ENCODE measurements at places on chromosomes 12 and 14.

DNA sequence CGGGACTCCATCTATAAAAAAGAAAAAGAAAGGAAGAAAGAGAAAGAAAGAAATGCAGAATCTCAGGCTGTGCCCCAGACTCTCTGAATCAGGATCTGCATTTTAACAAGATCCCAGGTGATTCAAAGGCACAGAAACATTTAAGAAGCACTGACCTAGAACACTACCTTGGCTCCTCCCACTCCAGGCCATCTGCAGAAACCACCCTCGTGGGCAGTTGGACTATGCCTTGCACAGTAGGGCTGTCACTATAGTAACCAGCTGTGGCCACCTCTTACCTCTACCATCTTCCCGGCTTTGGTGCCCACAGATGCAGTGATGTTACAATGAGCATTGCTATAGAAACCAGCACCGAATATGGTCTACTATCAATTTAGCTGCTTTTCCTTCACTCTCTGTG is 110.9 kb upstream of the PWP1 start:
- DNase-seq, result no peak

DNA sequence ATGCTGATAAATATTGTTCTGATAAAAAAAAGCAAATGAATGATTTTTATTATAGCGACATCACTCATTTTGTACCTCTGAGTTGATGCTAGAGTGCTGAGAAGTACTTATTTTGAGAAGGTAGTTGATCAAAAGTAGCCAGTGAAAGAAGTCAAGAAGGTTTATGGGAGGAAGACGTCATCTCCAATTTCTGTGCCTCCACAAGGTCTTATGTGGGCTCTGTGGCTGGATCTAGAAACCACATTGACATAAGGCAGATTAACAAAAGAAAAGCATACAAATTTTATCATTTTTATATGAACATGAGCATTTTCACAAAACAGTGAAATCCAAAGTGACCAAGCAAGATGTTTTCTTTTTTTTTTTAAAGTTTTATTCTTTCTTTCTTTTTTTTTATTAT is 289.5 kb upstream of the FAR2 start:
- DNase-seq, result no peak

GRCh38 chr12:18151036-18151435 is 61.0 kb upstream of the RERGL start:
- DNase-seq, result no peak

DNA sequence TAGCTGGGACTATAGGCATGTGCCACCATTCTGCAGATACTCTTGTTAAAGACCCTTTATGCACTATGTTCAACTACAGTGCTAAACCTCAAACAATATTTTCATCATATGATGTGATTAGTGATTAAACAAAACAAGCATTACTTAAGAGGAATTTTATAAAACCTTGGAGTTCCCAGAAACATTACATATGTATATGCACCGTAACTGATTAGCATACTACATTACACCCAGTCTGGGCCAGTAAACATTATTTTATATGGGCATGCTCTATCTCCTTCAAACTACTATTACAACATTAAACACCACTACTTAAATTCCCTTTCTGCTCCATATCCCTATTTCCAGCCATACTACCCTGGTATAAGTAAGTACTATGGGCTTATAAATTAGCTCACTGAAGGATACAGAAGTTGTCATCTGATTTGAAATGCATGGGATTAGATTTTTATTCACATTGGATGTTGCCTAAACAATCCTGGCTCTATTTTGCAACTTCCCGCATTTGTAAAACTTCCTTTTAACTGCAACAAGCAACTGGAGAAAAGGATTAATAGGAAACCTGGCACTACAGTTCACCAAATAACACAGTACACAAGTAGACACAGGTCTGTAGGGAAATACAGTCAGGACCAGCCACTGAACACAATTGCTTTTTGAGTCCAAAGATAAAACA is 205.8 kb downstream of the MED13L start:
- DNase-seq, result no peak

- DNase-seq, result no peak
Measured at GRCh38 chr14:75417674-75418073, 10.1 kb upstream of the JDP2 start.

DNA sequence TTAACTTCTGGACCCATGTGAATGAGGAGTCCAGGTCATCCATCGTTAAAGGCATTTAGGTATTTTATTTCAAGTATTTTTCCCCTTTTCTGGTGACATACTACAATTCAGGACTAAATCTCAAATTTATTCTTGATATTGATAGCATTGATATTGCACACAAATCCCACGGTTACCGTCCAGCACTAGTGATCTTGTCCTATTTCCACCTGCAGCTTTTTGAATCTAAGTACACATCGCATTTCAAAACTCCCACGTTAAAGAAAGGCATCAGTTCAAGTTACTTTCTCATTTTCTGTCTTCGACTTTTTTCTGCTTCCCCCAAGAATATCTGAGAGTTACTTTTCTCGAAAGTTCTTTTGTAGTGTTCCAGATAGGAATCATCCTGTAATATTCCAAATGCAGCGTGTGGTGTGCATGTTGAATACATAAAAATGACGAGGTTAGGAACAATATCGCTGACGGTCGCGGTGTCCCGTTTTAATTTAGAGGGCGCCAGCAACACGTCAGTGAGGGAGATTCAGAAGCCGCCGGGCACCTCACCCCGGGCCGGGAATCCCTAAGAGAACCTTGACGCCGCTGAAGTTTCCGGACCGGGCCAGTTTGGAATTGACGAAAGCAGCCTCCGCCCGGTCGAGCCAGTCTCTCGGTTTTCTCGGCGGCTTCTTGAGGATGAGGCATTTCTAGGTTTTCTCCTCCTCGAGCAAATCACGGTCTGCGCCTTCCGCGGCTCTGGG is 569 bp upstream of the RGS6 start:
- no peak for DNase-seq

- DNase-seq, result no peak
Measured at GRCh38 chr12:48352157-48352760, 1.5 kb upstream of the ZNF641 start.
